ENCODE measurements at places on chromosomes 2 and 18.

DNA sequence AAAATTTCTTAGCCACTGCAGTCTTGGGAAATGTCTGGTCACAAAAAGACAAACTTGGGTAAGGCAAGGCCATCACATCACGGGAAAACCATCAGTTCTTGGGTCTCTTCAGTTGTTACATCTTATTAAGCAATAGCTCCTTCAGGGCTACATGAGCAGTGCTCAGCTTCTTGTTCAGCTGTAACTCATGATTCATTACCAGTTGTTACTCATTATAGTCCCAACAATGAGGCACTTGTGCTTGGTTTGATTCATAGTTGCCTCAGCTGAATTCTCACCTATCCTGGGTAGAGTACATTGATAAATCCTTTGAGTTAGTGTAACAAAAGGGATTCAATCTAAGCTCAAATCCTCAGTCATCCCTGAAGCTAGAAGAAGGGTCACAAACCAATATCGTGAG, 102.4 kb upstream of the DCC start:
- no peak for DNase-seq

- no peak for DNase-seq
Observed at GRCh38 chr2:57552885-57553284, 493.7 kb upstream of the VRK2 start.

- DNase-seq: no peak
Observed at GRCh38 chr2:195984923-195985726, 83.5 kb downstream of the DNAH7 start.

DNA sequence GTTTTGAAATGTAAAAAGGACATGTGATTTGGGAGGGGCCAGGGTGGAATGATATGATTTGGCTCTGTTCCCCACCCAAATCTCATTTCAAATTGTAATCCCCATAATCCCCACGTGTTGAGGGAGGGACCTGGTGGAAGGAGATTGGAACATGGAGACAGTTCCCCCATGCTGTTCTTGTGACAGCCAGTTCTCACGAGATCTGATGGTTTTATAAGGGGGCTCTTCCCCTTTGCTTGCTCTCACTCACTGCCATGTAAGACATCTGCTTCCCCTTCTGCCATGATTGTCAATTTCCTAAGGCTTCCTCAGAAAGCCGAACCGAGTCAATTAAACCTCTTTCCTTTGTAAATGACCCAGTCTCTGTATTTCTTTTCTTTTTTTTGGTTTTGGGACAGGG, 39.2 kb downstream of the FECH start:
- no peak for DNase-seq

DNA sequence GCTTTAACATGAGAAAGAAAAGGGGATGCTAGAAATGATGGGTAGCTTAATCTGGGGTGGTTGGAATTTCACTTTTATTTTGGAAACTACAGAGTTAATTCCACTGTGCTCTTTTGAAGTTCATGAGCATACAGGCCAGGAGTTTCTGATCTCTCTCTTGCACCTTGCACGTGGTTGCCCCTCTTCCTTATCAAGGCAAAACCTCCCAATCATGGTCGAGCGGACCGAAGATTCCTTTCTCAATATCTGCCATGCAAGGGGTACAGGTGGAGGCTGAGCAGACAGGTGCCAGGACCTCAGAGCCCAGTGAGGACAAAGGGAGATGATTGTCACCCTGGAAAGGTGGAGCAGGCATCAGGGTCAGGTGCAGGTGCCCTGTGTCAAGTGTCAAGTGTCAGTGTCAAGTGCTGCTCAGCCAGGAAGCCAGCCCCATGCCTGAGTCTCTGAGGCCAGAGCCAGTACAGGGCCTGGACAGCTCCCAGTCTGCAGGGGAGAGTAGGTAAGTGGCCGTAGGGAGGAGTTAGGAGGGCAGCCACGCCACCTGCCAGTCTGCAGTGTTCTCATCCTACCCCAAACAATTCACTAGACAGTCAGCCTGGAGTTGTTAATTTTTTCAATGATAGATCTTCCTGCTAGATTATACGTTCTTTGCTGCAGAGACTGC, 42.2 kb downstream of the LPIN1 start:
- DNase-seq: no peak

- DNase-seq: no peak
Observed at GRCh38 chr2:68248806-68249205, 3.5 kb downstream of the PPP3R1 start.

DNA sequence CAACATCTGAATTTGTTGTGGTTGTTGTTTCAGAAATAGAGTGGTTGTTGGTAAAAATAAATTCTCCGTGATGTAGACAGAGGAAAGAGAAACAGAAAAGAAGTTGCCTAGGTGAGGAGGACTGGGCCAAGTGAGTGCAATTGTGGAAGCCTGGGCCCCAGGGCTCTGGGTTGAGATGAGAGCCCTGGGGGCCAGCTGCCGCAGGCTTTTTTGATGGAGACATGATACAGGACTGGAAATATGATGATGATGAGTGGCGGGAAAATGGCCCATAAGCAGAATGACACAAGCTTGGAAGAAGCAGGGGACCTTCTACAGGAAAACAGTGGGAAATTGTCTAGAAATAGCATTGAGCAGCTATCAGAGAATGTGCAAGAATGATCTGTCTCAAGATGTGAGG, 181.8 kb downstream of the TDRD15 start:
- DNase-seq: no peak

GRCh38 chr2:160270571-160271113, 70.6 kb upstream of the ITGB6 start:
- DNase-seq: no peak

DNA sequence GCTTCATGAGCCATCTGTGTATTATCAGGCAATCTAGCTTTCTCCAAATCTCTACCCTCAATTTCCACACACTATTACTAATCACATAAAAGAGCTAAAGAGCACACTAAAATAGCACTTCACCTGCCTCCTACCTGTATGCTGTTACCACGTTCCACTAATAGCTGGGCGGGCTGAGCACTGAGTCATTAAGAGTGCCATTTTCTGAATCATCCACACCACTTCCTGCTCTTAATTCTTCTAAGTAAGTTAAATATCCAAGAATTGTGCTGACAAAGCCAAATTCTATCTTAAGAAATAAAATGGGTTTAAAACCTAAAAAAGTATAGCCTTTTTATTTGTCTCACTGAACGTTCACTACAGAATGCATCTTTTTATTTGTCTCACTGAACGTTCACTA, 35.7 kb downstream of the NOL10 start:
- peak; percentile 73 for DNase-seq

DNA sequence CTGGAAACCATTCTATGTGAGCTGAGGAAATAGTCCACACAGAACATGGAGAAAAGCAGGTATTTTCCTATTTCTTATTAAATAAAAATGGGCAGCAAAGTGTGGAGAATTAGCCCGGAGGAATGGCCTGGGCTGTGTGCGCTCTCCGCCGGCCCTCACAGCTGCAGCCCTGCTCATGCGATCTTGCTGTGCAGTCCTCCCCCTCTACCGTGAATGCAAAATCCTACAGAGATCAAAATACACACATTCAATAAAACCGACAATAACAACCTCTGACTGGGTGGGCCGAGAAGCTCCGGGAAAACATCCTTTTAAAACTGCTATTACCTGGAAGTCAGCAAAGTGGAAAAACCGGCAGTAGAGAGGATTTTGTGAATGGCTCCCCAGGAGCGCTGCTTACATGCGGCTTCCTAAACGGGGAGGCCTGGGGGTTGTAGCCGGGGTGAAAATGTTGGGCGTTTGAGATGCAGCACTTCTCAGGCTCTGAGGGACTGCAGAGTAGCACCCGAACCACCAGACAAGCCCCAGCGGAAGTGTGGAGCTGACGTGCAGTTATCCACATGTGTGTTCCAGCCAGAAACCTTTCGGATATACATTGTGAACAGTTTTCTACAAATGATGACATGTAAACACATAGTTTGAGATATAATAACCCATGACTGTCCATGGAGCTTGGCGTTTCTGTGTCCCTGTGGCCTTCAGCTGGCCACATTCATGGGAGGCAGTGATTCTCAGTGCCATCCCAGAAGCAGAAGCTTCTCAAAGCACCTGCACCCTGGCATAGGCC, 94.2 kb upstream of the ALKAL2 start:
- no peak for DNase-seq

All from activated naive CD4-positive, alpha-beta T cell treated with anti-CD3 and anti-CD28 coated beads, Interleukin-2, amount 50 U/mL, for 16 hours (primary cell).